ENCODE measurements at places on chromosomes 11 and 22.

- no peak for DNase-seq
Measured at GRCh38 chr22:33504941-33505625, 415.2 kb downstream of the LARGE1 start.

DNA sequence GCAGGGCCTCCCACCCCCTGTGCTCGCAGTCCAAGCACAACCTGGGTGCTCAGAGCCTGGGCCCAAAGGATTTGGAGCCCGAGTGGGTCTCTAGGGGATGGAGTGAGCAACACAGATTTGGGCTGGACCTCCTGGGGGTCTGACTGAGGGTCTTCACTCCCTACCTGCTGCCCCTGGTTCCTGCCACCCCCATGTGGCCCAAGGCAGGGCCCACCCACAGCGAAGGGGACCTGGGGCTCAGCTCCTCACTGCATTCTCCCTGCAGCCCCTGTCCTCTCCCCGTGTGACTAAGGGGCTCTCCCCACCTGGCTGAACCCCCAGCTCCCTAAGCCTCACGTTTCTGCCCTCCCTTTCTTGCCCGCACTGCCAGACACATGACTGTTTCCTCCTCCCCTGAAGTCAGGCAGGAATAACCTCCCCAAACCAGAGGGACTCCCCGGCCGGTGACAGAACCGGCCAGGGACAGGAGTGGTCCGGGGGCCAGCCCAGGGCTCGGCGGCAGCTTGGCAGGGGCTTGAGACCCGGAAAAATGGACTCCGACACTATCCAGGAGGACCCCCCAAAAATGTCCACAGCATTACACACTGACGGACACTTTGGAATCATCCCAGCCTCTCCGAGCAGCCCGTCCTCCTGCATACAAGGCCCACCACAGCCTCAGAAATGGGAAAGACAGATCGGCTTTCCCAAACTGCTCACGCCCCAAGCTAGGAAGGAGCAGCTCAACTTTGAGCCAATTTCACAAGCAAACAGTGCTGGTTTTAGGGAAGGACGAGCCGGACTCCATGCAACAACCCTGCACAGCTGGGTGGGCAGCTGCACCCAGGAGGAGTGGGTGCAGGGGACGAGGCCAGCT lies 57.8 kb downstream of the BRD1 start:
- DNase-seq: no peak

DNA sequence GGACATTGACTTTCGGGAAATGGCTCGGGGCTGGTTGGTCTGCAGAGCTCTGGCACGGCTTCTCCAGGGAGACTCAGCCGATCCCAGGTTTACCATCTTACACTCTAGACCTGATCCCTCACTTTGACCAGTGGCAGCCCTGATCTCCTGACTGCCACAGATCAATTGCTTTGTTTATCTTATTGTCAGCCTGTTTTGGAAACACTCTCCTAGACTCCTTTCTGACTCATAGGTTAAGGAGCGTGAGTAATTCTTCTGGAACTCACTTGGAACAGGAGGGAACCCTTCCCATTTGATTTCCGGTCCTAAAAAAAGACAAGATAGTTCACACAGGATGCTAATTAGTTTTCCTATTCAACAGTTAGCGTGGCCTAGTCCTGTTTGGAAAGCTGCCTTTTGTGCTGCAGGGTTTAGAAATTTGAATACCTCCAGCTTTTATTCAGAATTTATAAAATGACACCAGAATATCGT lies 16.0 kb upstream of the BMAL1 start:
- no peak for DNase-seq

DNA sequence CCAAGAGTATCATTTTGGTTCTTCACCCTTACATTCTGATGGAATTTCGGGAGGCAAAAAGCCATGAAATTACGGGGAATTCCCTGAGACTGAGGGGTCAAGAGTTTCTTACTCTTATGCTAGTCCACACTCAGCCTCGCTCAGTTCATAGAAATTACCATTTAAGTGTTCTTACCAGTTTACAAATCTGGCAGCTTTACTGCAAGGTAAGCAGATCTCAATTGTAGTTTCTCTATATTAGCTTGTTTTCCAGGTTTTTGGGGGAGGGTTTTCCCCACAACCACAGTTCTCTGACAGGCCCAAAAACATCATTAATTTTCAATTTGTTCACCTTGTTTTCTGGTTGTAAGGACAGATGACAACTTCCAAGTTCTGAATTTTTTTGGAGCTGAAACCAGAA lies 1028.4 kb downstream of the FAM181B start:
- no peak for DNase-seq

GRCh38 chr11:85787168-85787567 lies 23.8 kb downstream of the SYTL2 start:
- no peak for DNase-seq

DNA sequence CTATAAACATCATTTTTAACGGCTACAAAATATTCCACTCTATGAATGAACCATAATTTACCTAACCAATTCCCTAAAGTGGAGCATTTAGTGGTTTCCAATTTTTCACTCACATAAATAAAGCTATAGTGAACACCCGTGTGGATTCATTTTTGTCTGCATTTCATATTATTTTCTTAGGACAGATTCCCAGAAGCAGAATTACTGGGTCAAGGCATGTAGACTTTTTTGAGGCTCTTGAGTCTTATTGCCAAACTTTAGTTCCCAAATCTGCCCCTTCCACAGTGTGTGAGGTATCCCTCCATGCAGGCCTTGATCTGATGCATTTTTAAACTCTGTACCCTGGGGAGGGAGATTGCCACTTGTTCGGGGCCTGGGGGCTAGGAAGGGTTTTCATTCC lies 198.2 kb downstream of the TENM4 start:
- DNase-seq: no peak

GRCh38 chr22:42610186-42610585 lies 4.5 kb downstream of the POLDIP3 start:
- no peak for DNase-seq

DNA sequence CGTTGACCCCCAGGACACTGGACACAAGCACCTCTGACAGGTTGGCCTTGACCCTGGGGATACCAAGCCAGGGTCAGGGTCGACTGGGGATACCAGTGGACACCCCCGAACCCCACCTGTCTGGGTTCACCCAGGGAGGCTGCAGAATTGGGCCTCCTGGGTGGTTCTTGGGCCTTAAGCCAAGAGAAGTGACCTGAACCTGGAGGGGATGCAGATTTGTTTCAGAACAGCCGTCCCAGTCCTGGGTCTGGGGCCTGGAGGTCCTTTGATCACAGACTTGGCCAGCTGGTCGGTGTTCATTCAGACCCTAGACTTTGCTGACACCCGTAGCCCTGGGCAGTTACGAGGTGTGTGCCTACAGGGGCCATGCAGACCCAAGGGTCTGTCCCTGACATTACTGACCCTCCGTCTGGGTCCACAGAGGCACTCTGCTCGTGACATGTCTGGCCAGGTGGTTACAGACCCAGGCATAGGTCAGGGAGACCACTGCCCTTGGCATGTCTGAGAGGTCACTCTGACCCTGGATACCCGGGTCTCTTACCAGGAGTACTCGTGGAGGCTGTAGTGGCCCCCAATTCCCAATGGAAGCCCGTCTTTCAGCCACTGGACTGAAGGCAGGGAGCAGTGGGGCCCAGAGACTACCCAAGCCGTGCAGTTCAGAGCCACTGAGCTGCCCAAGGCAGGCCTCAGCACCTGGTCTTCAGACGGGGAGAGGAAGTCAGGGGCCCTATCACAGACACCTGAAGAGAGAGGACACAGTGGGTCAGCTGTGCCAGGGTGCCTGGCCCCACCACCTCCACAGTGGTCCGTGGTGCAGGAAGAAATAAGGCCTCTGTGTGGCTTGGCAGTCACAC lies 6.4 kb downstream of the SIGIRR start:
- no peak for DNase-seq

DNA sequence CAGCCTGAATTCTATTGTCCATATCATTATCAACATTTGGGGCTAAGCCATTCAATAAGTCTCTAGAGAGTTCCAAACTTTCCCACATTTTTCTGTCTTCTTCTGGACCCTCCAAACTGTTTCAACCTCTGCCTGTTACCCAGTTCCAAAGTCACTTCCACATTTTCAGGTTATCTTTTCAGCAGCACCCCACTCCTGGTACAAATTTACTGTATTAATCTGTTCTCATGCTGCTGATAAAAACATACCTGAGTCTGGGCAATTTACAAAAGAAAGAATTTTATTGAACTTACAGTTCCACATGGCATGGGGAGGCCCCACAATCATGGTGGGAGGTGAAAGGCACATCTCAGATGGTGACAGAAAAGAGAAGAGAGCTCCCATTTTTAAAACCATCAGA lies 5.8 kb downstream of the OR5AK2 start:
- no peak for DNase-seq

- no peak for DNase-seq
Measured at GRCh38 chr11:64323373-64323772, 5.5 kb downstream of the PRDX5 start.

- no peak for DNase-seq
Measured at GRCh38 chr22:25110846-25111578, 88.6 kb upstream of the CRYBB3 start.

- DNase-seq: no peak
Measured at GRCh38 chr22:19022755-19023154, 86.7 kb upstream of the PRODH start.

DNA sequence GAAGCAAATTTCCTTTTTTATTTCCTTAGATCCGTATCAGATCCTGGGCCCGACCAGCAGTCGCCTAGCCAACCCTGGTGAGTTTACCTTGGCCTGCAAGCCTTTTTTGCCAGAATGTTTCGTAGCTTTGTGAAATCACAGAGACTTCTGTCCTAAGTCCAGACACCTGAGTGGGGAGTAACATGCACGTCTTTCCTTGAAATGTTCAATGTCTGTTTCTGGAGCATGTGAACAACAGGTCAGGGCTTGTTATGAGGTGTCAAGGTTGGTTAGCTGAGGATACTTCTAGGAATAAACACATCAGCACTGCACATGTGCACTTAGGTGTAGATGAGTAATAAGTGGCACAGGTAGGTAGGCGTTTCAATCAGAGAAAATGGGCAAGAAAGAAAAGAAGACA lies 58.0 kb downstream of the KCNJ1 start:
- no peak for DNase-seq

DNA sequence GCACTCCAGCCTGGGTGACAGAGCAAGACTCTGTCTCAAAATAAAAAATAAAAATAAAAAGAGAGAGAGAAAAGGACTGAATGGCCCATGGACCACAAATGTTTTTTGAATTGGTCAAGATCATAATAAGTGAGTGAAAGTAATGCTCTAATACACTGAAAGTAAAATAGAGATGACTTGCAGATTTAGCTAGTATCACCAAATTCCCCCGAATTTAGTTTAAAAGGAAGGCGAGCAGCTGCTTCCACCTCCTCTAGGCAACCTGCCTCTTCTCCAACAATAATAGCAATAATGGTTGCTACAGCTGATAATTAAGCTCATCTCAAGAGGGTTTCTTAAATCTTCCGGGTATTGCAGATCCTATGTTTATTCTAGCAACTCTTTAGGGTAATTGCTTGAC lies 36.8 kb downstream of the CELF1 start:
- no peak for DNase-seq

- no peak for DNase-seq
Measured at GRCh38 chr11:132873841-132874240, 658.5 kb downstream of the OPCML start.

- no peak for DNase-seq
Measured at GRCh38 chr11:130801333-130802122, 114.8 kb downstream of the SNX19 start.

DNA sequence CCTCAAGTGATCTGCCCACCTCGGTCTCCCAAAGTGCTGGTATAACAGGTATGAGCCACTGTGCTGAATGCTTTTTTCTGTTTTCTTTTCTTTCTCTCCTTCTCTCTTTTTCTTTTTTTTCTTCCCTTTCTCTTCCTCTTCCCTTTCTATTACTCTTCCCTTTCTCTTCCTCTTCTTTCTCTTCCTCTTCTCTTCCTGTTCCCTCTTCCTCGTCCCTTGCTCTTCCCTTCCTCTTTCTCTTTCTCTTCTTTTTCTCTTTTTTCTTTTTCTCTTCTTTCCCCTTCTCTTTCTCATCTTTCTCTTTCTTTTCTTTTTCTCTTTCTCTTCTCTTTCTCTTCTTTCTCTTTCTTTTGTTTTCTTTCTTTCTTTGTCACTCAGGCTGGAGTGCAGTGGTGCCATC lies 1.2 kb downstream of the OOSP1 start:
- no peak for DNase-seq

GRCh38 chr11:59765068-59765735 lies 10.0 kb downstream of the STX3 start:
- DNase-seq: no peak

- DNase-seq: no peak
Measured at GRCh38 chr11:77854838-77855237, 33.9 kb downstream of the AAMDC start.

DNA sequence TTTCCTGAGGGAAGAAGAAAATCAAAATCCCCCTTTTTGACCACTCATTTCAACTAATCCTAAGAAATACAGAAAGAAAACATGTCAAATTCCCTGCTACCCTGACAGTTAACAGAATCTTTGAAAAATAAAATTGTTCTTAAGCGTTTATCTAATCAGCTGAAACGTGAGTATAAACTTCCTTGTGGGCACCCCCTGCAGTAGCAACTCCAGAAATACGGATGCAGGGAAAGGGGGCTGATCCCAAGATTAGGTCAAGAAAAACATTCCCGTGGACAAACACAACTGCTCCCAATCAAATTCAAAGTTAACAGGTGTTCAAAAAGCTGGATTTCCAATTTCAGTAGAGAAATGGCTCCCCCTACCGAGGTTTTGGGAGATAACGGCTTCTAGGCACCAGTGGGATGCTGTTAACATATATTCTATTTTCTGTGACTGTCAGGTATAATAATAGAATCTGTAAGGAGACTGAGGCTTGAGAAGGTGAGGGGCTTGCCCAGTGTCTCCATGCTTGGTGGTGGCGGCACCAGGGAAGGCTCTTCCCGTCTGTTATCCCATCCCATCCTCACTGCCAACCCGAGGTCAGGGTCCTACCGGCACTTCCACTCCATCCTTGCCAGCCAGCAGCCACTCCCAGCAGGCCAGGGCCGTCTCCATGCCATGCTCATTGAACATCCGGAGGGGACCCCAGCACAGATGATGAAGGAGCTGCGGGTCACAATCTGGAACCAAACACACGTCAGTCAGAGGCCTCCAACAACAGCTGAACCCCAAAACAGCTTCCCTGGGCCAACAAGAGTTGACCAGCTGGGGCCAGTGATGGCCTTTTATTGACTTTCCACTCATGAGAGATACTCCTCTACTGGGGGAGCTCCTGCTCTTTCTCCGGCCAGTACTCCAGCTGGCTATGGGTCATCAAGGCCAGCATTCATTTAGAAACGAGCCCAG lies 32.0 kb upstream of the SERPIND1 start:
- DNase-seq: no peak

Measured in stimulated activated CD8-positive, alpha-beta memory T cell treated with anti-CD3 and anti-CD28 coated beads, Interleukin-4, amount 100 ng/mL, for 4 hours (primary cell).